ENCODE measurements at places on chromosomes 1 and 21. TPM values are rescaled to one million over a fixed set of nuclear protein-coding genes. Genes with fewer than 3 reads are reported as not detected.

DNA sequence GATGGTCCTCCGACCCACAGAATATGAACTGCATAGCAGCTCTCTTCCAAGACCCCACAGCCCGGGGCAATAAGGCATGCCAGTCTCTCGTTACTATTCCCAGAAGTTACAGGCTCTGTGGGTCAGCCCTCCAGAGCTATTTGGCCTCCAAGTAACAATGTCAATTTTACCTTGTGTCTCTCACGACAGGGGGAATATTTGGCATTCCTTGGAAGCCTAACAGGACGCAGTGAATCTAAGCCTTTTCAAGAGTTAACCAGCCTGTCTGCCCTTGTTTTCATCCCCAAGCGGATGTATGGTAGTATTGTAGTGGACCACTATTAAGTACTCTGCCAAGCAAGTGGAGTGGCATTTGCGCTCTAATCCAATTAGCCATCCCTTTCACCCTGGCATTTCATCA is 24.4 kb upstream of the GNG4 start:
- DNase-seq: no peak

GRCh38 chr1:231836227-231836893 is 209.8 kb downstream of the DISC1 start:
- no peak for DNase-seq

Gene LINGO4
- not detected for total RNA-seq

Gene DUSP23
- 38.1 TPM for total RNA-seq

Gene IQCC
- total RNA-seq: 5.6 TPM
